Stimulated activated CD4-positive, alpha-beta T cell treated with anti-CD3 and anti-CD28 coated beads, Interleukin-2, amount 100 ng/mL, for 4 hours (primary cell): ENCODE measurements at places on chromosomes 5 and 9.
A peak's percentile ranks its signal among the peaks of the same experiment; 100 is the strongest.

- DNase-seq = no peak
Observed at GRCh38 chr5:91127456-91128081, 255.5 kb downstream of the ARRDC3 start.

DNA sequence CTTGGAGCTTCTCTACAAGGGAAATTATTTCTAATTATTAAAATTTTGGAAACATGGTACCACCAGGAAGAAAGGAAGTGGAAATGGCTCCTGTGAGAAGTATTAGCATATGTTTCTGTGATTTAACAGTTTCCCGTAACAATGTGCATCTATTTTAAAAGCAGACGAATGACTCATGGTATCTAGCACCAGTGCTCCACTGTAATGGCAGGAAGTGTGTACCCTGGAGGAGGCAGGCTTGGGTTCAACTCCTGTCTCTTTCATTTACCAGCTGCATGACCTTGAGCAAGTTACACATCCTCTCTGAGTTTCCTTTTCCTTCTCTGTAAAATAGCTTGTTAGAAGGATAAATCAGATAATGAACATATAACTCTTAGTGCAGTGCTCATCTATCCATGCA is 41.0 kb upstream of the ANGPTL2 start:
- no peak for DNase-seq

DNA sequence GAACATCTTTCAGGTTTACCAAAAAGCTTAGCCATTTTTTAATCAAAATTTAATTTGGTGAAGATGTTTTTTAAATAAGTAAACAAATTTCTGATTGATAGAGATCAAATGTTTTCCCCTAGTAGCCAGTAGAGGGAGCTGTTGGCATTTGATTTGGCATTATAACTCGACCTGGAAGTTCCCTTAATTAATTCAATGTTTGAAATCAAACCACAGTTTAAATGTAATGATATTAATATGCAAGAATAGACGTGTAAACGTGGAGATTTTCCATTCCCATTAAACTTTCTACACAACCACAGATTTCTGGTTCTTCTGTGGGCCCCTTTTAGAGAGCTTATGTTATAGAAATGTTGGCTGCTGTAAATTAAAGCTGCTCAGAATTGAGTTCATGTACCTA is 148.1 kb upstream of the MPDZ start:
- DNase-seq = no peak

- DNase-seq = no peak
Observed at GRCh38 chr5:921456-922435, 29.1 kb downstream of the TRIP13 start.

DNA sequence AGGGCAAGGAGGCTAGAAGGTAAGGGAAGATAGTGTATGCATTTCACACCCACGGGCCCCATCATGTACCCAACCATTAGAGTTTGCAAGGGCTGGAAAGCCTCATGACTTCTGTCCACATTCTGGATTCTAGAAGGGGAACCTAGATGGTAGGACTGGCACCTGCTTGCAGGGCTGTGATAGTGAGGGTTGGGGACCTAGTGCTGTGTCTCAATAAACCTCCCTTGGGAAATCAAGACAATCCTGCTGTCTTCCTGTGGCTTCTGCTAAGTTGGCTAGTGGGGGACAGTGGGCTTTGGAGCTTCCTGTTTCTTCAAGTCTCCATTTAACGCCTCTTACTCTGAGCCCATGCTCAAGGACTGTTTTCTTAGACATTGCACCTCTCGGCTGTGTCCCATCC is 43.6 kb upstream of the SYNPO start:
- no peak for DNase-seq

GRCh38 chr5:56337715-56338319 is 104.7 kb upstream of the ANKRD55 start:
- DNase-seq = no peak

DNA sequence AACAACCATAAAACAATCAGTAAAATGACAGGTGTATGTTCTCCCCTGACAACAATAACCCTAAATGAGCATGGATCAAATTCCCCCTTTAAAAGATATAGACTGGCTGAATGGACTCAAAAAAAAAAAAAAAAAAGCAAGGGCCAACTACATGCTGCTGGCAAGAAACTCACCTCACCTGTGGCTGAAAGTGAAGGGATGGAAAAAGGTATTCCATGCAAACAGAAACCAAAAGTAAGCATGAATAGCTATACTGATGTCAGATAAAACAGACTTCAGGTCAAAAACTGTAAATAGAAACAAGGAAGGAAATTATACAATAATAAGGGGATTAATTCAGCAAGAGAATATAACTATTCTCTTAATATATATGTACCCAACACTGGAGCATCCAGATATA is 54.2 kb upstream of the SSBP2 start:
- no peak for DNase-seq

DNA sequence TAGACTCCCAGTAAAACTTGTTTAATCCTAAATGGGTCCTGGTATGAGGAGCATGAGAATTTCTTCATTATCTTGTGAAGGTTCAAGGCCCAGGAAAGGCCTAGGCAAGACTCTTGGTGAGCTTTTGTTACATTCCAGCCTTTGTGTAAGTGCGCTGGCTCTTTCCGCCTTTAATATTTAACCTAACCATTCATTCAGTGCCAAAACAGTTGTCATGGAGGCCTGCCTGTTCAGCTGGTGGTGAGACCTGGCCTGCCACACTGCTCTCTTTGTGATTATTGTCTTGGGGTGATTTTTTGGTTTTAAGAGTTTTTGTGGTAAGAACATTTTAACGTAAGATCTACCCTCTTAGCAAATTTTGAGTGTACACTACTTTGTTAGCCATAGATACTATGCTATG is 127.5 kb upstream of the WWC1 start:
- no peak for DNase-seq

GRCh38 chr9:68895741-68896478 is 118.0 kb downstream of the PRKACG start:
- DNase-seq = no peak

- no peak for DNase-seq
Observed at GRCh38 chr5:65916066-65916465, 10.3 kb upstream of the ERBIN start.

DNA sequence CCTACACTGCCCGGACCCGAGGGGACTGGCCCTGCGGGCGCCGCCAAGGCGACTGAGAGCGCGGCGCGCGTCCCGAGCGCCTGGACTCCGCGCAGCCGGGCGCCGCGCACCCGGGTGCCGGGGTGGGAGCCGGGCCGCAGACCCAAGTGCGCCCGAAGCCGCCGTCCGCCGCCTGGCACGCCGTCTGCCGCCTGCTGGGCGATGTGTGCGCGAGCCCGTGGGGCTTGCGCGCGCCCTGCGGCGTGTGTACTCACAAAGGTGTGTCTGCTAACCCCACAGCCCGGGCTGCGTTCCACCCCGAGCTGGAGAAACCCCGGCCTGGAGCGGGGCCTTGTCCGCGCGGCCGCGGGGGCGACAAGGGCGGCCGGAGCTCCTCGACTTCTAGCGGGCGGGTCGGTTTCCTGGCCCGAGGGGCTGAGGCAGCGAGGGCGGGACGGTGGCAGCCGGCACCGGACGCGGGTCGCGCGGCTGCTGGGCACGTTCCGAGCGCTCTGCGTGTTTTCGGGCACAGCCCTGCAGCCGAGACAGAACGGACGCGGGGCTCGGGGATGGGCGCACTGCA is 1.1 kb upstream of the ZSWIM6 start:
- DNase-seq = peak; percentile 63

DNA sequence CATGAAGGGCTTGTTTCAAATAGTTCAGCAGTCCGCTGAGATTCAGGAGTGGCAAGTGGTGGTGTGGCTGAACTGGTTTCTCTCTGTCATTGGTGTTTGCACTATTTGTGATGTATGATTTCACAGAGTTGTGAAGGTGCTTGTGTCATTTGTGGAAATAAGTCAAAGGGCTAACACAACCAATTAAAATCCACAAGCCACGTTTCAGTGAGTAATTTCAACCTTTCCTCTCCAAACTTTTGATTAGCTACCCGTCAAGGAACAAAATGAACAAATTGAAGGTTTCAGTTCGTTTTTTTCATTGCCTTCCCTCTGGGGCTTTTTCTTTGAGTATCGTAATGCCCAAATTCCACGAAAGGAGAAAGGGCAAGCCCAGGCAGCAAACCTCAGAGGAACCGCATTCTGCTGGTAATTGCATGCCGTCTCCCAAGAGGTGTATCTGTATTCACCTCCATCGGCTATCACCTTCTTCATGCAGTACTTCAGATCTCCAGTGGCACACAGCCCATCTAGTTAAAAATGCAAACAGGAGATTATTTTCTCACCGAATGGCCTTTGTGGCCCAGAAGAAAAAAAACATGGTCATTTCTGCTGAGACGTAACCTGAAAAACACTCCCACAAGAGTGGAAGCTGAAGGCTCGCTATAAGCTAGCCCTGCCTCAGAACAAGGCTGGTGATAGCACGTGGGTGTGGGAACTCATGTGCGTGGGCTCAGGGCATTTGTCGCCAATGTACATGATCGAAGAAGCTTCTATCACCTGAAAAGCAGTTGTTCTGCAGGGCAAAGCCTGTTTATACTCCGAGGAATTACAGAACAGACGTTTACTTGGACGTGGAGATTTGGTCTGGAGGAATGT is 197.1 kb downstream of the NR3C1 start:
- no peak for DNase-seq

DNA sequence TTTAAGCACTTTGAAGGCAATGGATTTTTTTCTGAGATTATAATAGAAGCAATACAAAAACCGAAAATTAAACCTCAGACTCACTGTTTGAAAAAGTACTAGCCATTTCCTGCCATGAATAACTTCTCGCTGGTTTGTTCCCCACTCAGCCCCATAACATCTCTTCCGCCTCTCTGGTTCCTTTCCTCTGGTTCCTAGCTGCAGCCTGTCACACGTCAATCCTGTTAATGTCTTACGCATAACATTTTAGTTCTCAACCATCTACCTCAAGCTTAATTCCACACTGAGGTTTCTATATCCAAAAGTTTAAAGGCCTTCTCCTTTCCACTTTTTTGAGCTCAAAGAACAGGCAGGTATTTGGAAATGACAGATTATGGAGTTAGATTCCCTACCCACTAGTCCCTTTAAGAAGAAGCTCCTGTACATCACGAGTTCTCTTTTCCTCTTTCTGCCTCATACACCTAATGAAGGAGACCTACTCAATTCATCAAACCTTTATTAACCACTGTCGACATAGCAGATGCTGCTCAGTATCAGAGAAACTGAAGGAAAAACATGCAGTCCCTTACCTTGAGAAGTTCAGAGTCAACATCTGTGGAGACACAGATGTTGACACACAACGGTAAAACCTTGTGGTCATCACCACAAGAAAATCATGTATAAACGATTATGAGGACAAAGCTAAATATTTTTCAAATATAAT is 243.0 kb upstream of the PTGER4 start:
- DNase-seq = peak; percentile 19
